BE2C (cell line): ENCODE measurements at places on chromosomes 4 and X.
A peak's percentile ranks its signal among the peaks of the same experiment; 100 is the strongest.

GRCh38 chr4:74933562-74934015 is 673 bp downstream of the PARM1 start:
- peak; percentile 16 for DNase-seq

DNA sequence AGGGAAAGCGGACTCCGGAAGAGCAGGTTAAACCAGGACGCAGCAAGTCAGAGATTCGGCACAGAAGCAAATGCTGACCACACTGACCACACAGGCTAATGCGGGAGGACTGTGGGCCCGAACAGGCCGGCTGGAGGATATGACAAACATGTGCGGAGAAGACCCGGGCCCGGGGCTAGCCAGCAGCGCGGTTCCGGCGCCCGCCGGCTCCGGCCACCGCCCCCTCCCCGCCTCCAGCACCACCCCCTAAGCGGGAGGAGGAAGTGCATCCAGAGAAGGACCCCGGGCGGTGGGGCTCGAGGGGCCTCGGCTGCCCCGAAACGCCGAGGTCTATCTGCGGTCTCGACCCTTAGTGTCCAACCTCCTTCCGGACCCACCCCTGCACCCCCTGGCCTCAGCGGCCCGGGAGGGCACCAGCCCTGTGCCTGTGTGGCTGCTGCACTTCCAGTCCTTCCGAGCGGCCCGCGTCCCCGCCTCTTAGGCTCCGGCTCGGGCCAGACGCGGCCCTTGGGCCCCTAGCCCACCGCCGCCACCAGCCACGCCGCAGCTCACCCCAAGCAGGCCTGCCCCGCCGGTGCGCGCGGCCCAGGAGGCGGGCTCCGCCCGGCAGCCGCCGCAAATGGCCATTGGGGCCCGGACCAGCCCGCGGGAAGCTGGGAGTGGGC is 2.1 kb downstream of the ELOVL6 start:
- DNase-seq: peak; percentile 66

DNA sequence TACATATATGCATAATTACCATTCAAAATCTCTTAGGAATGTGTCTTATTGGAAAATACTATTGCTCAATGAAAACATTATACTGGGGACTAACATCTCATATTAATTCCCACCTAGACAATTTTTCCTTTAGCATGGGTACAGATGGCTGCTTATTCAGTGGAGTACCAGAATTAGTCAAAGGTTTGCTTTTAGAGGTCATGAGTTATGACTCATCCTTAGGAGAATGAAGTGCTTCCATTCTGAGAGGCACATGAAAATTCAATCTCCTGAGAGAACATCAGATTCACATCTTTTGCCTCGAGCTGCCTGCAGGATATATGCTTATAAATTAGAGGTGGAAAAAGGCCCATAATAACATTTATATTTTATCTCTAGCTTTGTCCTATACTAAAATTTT is 378.0 kb upstream of the DMD start:
- no peak for DNase-seq

DNA sequence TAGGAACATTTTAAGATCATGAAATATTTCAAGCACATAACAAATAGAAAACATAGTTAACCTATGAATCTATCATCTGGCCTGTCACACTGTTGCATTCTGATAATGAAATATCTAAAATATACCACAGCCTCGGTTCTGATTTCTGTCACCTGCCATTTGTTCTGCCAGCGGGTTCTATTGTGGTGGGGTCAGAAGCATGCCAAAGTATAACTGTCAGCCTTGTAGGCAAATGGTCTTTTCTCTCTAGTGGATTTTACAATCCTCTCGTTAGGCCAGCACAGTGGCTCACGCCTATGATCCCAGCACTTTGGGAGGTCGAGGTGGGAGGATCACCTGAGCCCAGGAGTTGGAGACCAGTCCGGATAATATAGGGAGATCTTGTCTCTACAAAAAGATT is 47.9 kb downstream of the HTRA3 start:
- no peak for DNase-seq

- no peak for DNase-seq
Measured at GRCh38 chr4:119299741-119300100, 22.2 kb downstream of the FABP2 start.

- no peak for DNase-seq
Measured at GRCh38 chr4:10898072-10898471, 213.5 kb upstream of the CLNK start.

DNA sequence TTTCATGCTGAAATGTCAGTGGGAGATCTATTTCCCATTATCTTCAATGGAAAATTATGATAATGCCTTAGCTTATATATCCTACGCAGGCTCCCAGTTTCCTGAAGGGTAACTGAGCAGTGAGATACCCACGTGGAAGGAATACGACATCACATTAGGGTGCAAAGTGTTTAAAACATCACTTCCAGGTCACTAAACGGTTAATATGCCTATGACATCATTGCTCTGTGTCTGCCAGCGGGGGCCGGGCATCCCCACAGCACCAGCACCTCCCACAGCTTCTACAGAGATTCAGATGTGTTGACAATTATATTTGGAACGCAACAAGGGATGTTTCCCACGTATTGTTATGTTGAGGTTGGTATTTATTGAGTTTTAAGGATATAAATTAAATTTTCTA is 27.1 kb downstream of the TMEM271 start:
- no peak for DNase-seq

- DNase-seq: no peak
Measured at GRCh38 chrX:11557120-11557519, 108.6 kb downstream of the ARHGAP6 start.

DNA sequence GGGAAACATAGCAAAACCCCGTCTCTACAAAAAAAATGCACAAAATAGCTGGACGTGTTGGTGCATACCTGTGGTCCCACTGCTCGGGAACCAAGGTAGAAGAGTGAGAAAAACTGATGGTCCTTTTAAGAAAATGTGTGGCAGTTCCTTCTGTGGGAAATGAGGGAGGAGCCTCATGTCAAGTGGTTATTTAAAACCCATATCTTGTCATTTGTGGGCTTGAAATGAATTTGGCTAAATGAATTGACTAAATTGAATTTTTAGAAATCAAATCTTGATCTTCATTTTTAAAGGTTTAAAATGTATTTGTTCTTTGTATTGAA is 16.2 kb upstream of the LAMP2 start:
- DNase-seq: no peak

GRCh38 chr4:119093042-119093827 is 42.4 kb upstream of the MYOZ2 start:
- DNase-seq: no peak

- DNase-seq: no peak
Measured at GRCh38 chr4:157076578-157076947, 613 bp downstream of the GLRB start.

GRCh38 chr4:1233641-1234308 is 15.2 kb downstream of the CTBP1 start:
- no peak for DNase-seq

DNA sequence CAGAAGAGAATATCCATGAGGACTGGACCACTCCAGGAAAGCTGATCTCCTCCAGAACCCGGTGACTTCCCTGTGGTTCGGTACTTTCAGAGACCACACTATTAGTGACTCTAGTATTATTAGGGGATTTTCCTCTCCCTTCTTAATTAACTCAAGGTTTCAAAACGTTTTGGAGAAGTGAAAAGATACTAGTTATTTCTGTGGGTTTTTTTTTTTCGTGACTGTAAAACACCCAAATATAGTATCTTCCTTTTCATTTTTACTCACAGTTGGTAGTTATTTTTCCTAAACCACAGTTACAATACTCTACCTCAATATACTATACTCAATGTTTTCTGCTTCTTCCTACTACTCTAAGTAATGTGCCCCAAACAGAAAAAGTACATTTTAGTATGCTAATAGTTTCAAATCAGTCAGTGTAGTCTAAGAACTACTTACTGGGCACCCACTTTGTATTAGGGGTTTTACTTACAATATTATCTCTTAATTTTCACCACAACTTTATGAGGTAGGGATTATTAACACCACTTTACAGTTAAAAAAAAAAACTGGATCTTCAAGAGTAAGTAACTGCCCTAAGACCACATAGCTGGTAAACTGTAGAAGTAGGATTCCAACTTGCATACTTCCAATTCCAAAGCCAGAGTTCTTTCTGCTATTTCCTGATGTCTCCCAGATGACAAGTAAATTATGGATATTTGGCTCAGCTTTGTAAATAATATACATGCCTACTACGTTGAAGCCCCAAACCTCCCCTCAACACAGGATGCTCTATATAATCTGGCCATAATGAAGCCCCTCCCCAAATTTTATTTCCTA is 45.0 kb downstream of the SLC9A7 start:
- DNase-seq: no peak

- no peak for DNase-seq
Measured at GRCh38 chrX:117305168-117305766, 811.3 kb downstream of the KLHL13 start.

- no peak for DNase-seq
Measured at GRCh38 chrX:1351981-1352714, 15.6 kb downstream of the IL3RA start.

- peak; percentile 6 for DNase-seq
Measured at GRCh38 chrX:80808881-80809411, 731 bp downstream of the BRWD3 start.

DNA sequence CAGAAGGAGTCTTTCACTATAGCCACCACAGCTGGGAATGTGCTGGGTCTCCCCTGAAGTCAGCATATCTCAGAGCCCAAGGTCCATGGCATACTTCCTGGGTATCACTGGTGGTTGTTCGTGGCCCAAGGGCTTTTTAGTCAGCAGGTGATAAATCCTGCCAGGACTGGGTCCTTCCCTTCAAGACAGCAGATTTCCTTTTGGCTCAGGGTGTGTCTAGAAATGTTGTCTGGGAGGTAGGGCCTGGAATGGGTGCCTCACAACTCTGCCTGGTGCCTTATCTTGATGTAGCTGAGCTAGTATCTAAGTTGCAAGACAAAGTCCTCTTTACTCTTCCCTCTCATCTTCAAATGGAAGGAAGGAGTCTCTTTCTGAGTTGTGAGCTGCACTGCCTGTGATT is 102.4 kb upstream of the TMLHE start:
- DNase-seq: no peak

GRCh38 chr4:120922381-120923206 is at the start of gene PRDM5:
TSS of gene PRDM5 (minus strand) at chr4:120922726. CDS start at chr4:120922608, 118 bp downstream.
- peak; percentile 47 for DNase-seq

DNA sequence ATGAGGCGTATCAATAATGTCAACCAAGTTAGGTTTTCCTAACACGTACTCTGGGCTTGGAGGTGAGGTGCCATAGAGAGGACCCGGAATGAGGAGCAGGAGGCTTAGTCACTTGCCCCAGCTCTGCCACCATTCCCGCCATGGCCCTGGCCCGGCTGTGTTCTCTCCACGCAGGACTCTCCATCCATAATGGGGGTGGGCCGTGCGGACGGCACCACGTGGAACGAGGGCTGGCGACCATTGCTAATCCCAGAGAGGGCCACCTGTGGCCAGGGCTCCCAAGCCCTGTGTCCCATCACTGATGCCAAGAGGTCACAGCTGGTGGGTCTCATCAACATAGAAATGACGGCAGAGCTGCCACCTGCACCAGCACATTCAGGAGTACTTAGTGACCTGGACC is 76.4 kb downstream of the JAKMIP1 start:
- DNase-seq: no peak

DNA sequence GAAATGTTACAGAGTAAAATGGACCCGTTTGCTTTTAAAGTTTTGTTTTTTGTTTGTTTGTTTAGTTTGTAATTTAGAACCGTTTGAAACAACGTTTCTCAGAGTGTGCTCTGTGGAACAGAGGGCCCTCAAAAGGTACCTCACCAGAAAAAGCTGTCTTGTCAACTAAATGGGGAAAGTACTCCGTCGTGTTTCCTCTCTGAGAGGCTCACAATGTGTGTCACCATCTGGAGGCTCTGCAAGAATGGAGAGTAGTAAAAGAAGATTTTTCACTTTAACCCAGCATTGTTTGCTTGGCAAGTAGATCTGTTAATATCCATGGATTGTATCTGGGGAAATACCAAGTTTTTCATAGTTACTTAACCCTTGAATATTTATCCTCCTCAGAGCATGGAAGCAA is 1.5 kb upstream of the ENPEP start:
- no peak for DNase-seq

DNA sequence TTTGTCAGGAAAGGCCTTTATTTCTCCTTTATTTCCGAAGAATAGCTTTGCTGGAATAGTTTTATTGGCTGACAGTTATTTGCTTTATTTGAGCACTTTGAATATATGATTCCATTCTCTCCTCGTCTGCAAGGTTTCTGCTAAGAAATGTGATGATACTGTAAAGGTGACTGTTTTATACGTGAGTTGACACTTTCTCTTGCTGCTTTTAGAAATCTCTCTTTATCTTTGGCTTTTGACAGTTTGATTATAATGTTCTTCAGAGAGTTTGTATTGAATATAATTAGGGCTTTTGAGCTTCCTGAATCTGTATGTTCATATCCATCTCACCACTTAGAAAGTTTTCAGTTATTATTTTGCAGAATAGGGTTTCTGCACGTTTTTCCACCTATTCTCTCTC is 1003.7 kb upstream of the SLIT2 start:
- no peak for DNase-seq

- no peak for DNase-seq
Measured at GRCh38 chr4:48767055-48767929, 12.8 kb downstream of the FRYL start.

DNA sequence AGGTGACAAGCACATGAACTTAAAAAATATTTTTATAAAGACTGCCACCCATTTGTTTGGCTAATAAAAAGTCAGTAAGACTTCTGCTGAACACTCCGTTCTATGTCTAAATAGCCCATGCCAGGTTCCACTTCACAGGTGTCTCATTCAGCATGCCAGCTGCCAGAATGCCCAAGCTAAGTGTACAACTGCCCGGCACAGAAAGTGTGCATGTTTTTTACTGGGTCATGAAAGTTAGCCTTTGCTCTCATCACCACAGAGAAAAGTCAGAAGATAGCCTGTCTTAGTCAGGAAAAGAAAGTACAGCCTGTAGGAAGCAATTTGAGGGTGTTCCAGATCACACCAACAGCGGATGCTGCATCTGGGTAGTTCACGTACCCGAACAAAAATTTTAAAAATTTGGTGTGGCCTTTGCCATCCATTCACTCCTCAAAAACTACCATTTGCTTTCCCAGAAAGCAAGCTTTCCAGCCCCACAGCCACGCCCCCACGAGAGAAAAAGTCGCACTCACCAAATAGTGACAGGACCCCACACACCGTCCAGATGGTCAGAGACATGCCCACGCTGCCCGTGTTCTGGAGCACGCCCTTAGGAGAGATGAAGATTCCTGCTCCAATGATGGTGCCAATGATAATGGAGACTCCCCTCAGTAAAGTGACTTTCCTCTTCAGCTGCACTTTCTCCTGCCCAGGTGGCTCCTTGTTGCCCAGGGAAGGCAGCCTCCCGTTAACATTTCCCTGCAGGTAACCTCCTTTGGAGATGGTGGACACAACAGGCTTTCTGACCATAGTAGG is 671 bp downstream of the SLC7A11 start:
- DNase-seq: peak; percentile 18

GRCh38 chr4:128291096-128291495 is 3.5 kb upstream of the PGRMC2 start:
- DNase-seq: no peak

GRCh38 chrX:110425222-110426154 is 66.8 kb downstream of the RTL9 start:
- DNase-seq: no peak

- no peak for DNase-seq
Measured at GRCh38 chr4:41436419-41436818, 101.5 kb upstream of the LIMCH1 start.
